Fibroblast of skin of right quadriceps (primary cell): ENCODE measurements at places on chromosomes 7 and 10.

DNA sequence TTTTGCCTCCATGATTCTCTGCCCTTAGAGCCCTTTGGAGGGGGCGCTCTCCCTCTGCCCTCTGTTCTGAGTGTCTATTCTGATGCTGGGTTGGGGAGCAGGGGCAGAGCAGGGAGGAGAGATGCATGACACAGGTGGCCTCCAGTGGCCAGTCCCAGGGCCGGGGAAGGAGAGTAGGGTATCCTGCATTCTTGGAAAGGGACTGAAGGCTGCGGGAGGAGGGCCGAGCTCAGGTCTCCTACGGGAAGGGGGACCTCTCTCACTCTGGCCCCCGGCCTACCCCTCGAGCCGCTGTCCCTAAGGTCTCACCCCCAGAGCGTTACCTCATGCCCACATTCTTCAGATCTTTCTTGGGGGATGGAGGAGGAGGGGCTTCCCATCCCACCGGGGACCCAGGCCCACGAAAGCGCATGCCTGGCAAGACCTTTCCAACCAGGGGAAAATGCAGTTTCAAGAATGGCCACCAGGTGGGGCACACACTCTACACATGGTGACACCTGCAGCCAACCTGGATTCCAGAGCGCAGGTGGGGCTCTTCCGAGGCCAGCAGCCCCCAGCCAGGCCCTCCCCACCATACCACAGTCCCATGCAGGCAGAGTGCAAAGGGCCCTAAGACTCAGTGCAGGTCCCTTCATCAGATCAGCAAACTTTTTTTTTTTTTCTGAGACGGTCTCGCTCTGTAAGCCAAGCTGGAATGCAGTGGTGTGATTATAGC is 86.4 kb downstream of the MYL10 start:
- DNase-seq = peak; percentile 33

GRCh38 chr7:102181517-102181916 is 105.2 kb upstream of the SH2B2 start:
- no peak for DNase-seq

GRCh38 chr7:85196696-85197095 is 9.8 kb upstream of the SEMA3D start:
- peak; percentile 27 for DNase-seq

- DNase-seq = no peak
Observed at GRCh38 chr10:22027364-22028238, 24.1 kb upstream of the DNAJC1 start.

DNA sequence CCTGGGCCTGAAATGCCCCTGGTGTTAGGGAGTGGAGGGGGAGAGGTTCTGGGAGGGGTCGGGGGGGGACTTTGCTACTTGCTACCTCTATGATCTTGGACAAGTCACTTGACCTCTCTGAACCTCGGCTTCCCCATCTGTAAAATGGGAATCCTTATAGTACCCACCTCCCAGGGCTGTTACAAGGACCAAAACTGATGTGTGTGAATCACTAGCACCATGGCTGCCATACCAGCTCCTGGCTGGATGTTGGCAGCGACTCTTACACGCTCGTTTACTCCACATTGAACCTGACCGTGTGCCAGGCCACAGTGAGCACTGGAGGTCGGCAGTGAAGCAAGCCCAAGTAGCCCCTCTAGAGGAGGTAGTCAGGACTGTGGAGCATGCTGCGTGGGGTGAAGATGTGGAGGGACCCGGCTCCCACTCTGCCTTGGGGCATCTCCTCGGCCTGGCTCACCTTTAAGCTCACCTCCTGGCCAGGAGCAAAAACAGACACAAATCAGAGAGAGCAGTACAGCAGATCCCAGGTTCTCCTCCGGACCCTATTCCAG is 28.9 kb downstream of the PPIF start:
- no peak for DNase-seq

- no peak for DNase-seq
Observed at GRCh38 chr10:851901-852300, 79.6 kb downstream of the LARP4B start.

GRCh38 chr7:18445916-18446520 is 49.5 kb upstream of the HDAC9 start:
- DNase-seq = no peak

DNA sequence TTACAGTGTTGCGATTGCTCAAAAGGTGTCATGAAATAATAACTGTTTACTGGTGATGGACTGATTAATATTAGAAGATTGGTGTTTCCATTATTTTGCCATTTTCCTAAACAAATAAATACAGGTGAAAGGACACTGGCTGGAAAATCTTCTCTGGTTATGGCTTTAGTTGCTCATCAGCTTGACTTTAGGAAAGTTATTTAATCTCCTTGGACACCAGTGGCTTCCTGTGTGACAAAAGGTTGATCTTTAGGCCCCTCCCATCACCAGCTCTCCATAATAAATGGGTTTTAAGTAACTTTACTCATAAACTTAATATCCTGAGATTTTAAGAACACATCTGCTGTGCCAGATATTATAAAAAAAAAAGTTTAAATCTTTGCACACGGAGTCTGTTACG is 737 bp downstream of the CABCOCO1 start:
- DNase-seq = no peak

GRCh38 chr7:93115796-93116195 is 2.0 kb downstream of the SAMD9 start:
- DNase-seq = peak; percentile 58

DNA sequence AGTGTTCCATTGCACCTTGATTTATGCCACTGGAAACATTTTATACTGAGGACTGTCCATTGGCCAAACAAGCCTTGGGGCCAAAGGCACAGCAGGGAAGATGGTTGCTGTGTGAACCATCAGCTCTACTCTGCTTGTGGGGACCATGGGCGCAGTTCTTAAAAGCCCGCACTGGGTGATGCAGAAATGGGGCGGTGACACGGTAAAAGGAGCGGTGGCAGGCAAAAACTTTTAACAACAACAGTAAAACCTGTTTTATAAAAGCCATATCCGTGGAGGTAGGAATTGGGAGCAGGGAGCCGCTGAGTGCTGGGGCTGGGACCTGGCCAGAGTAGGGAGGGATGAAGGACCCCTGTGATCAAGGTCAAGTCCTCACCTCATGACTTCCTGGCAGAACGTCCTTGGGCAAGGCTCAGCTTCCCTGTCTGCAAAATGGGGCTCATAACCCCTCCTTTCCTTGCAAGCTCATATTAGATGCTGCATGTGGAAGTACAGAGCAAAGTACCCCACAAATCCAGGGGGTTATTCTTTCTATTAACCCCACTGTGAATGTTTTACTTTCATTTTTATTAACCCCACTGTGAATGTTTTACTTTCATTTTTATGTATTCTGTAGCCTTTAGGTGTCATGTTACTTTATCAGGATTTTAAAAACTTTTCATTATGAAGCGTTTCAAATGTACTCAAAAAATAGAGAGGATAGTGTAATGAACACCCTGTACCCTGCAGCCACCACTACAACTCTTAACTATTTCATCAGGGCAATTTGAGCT is 78.3 kb downstream of the GRK5 start:
- DNase-seq = no peak

DNA sequence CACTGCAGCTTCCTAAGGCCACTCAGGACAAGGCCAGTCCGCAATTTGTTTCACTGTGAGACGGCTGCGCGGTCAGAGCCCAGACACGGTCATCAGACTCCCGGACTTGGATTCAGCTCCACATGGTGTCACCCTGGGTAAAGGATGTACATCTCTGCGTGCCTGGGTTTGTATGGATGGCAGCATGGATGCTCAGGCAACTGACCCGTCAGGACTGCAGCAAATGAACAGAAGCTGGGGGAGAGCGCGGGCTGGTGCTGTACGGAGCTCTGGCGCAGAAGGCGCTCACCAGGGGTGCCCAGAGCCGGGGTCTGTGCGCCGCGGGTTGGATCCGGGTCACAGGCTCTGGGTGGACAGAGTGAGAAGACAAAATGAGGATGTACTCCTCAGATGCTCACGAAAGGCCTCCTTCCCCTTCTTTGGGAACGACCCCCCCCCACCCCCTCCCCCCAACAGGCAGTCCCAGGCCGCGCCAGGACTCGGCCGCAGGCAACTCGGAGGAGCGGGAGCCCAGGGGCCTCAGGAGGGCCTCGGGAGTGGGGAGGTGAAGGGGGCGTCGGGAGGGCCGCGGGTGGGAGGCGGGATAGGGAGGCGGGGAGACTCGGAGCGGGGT is 92.4 kb downstream of the CXCL12 start:
- DNase-seq = no peak

DNA sequence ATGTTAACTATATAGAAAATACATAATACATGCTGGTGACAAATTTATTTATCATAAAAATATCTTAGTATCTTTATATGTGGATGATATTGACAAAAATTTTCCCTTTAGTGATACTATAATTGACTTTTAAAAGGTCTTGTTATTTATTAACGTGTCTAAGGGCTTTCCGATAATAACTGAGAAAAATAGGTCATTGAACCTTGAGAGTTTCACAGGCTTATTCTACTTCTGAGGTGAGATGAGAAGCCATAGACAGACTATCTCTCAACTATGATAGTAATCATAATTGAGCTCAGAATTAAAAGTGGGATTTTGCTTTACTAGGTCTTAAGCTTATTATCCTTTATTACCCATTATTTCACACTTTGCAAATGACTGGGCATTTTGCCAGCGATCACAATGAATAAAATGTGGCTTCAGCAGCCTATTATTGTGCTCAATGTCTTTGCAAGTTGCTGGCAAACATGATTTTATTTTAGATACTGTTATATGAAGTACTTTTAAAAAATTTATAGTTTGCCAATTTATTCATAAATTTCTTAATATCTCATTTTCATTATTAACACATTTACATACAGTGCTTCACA is 574.5 kb downstream of the ZWINT start:
- DNase-seq = no peak

GRCh38 chr7:138603549-138604318 is 97.4 kb downstream of the SVOPL start:
- DNase-seq = no peak

DNA sequence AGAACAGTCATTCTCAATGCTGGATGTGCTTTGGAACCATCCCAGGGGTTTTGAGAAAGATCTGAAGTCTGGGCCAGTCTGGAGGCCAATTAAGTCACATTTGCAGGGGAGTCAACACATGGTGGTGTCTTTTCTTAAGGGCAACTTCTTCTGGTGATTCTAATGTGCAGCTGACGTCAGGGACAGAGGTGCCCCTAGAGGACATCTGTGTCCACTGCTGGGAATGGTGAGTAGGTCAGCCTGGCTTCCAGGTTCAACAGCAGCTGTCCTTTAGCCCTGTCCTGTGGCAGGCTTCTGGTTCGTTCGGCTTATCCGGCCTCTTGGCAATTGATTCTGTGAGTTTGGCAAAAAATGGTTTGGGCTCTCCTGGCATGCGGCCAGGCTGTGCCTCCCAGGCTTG is 269.7 kb upstream of the HABP2 start:
- no peak for DNase-seq

GRCh38 chr7:80410081-80410480 is 101.8 kb downstream of the GNAT3 start:
- DNase-seq = peak; percentile 50

DNA sequence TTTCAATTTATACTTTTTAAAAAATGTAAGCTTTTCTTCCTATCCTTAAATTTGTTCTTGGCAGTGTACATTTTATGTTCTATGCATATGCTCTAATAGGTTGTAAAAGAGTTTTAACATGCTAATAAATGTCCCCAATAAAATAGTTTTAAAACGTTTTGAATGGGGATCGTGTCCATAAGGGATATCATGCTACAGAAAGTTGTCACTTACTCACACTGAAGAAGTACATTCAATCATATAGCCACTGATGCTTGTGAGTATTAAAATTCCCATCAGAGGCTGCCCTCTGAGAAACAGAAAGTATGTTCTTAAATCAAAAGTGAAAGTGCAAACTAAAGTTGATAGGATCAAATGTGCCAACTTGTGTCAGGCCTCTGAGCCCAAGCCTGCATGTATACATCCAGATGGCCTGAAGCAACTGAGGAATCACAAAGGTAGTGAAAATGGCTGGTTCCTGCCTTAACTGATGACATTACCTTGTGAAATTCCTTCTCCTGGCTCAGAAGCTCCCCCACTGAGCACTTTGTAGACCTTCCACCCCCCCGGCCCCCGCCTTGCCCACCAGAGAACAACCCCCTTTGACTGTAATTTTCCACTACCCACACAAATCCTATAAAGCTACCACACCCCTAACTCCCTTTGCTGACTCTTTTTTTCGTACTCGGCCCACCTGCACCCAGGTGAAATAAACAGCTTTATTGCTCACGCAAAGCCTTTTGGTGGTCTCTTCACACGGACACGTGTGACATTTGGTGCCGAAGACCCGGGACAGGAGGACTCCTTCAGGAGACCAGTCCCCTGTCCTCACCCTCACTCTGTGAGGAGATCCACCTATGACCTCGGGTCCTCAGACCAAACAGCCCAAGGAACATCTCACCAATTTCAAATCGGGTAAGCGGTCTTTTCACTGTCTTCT is 877 bp upstream of the NOD1 start:
- DNase-seq = peak; percentile 20

- DNase-seq = no peak
Observed at GRCh38 chr10:99852481-99853213, 70.2 kb downstream of the ABCC2 start.

DNA sequence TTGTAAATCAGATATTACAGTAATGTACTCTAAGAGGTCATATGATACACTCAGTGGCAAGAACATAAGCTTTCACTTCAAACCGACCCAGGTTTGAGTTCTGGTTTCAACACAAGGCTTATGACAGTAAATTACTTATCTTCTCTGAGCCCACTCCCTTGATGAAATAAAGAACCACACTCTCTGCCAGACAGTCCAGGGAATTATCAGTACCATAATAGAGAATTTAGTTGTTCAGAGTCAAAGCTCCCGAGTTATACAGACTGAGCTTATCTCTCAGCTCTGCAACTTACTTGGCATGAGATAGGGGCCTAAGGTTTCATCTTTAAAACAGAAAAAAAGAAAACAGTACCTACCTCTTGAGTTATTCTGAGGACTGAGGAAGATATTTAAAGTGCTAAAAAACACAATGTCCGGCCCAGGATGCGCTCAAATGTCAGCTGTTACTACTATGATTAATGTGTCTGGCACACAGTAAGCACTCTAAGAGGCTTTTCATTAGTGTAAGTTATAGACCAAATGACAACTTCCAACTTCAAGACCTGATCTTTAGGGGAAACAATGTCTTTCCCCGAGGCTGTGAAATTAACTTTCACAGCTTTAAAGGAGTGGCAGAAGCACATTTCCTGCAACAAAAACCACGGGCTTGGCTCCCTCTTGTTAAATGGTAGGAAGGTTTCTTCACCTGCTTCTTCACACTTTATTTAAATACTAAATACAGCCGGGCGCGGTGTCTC is 38.1 kb downstream of the UBE2H start:
- DNase-seq = no peak
